IPS DF 6.9 (cell line): ENCODE measurements at places on chromosomes 16 and 17.
A peak's percentile ranks its signal among the peaks of the same experiment; 100 is the strongest.

DNA sequence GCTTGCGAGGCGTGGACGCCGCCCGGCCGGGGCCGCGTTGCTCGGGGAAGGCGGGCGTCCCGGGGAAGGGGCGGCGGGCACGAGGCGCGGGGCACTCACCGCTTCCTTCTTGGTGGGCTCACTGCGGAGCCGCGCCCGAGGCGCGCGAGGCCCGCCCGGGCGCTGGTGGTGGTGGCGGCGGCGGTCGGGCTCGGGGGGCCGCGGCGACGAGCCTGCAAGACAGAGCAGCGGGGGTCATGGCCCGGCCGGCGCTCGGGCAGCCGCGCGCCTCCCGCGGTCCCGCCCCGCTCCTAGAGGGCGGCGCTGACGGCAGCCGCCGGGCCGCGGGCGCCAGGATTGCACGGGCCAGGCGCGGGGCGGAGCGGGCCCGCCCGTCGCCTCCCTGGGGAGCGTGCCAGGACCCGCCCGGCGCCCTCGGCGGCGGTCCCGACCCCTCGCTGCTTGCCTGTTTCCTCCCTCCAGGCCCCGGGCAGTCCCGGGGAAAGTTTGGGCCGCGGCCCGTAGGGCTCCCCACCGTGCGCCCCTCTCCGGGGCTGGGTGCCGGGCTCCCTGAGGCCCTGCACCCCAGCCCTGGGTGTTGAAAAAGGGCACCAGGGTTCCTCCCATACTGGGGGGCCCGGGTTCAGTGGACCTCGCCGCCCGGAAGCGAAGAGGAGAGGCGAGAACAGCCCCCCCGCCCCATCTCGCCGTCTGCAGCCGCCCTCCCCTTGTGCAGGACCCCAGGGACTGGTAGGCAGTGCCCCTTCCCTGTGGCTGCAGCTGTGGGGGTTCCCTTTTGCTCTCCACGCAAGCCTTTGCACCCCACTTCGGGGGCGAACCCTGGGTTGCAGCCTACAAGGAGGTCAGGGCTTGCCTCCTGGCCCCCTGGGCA is at the start of gene C16orf74:
TSS of gene C16orf74 (minus strand) at position 270 of the 871 bp plus-strand sequence. CDS start 15,879 bp downstream, outside the sequence.
- no peak for DNase-seq

GRCh38 chr17:33667671-33668070 is 374.6 kb upstream of the ASIC2 start:
- no peak for DNase-seq

DNA sequence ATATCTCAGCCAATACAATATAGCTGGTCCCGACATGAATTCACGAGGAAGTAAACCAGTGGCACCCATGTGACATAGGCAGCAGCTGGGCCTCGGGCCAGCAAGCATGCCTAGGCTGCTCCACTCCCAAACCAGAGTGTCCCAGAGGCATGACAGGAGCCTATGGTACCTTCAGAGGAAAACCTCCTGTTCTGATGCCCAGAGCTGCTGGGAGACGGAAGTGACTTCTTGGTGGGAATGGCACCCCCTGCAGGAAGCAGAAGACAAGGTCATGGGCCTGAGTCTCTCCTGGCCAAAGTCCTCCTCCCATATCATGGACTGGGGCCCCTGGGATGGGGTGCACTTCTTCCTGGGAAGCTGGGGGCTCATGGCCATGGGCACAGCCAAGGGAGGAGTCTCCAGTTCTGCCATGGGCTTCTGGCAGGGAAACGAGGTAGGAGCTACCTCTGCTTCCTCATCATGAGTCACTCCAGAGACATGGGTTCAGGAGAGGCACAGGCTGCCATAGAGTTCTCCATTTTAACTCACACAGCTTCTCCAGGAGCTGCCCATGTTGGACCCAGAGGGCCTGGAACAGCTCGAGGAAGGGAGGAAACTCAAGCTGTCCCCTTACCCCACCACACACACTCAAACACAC is 13.4 kb downstream of the FBF1 start:
- DNase-seq = no peak

DNA sequence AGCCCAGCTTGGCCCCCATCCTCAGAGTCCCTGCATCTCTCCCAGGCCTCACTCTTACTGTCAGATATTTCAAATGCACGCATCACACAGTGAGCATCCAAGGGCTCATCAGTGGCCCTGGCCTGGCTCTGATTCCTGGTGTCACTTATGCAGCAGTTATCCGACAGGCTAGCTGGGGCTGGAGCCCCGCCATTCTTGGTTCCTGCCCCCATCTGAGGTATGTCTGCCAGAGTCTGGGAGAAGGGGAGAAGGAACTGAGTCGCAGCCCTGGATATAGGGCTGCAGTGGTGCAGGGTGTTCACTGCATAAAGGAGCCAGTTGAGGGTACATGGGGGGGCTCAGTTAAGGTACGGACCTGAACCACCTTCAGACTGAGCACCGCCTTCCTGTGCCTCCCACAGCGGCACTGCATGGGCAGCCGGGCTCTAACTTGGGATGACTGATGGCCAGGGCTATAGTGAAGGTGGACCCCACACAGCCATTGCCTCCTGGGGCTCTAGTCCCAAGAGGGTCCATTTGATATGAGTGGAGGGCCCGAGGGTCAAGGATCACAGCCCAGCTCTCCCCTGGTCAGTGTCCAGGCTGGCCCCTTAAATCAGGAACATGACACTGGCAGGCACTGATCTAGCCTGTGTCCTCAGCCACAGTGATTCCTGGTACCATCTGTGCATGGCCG is 1.8 kb upstream of the RASD1 start:
- no peak for DNase-seq

DNA sequence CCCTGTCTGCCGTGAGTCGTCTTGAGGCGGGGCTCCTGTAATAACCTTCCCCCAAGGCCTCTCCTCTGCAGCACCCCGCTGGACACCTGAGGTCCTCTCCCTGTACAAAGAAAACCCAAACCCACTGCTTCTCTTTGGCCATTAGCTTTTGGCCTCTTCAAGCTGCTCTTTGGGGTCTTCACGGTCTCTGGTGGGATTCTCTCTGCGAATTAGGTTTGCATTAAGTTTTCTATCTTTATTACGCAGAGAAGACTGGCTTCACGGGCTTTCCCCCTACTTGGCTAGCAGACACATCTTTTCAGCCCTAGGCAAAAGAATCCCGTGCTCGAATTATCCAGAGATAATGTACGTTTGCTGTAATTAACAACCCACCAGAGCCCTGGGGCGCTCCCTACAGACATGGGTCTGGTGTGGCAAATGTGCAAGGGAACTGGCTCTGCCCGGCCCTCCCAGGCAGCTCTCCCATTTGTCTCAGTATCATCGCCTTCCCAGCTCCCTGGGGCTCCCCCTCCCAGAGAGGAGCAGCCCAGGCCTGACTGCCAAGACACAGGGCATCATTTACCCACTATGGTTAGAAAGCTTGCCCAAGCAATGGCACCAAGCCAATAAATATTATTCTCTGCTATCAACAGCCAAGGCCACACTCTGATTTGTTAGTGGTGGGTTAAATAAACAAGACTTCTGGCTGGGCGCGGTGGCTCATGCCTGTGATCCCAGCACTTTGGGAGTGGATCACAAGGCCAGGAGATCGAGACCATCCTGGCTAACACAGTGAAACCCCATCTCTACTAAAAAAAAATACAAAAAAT is 24.7 kb upstream of the KLHDC4 start:
- no peak for DNase-seq

DNA sequence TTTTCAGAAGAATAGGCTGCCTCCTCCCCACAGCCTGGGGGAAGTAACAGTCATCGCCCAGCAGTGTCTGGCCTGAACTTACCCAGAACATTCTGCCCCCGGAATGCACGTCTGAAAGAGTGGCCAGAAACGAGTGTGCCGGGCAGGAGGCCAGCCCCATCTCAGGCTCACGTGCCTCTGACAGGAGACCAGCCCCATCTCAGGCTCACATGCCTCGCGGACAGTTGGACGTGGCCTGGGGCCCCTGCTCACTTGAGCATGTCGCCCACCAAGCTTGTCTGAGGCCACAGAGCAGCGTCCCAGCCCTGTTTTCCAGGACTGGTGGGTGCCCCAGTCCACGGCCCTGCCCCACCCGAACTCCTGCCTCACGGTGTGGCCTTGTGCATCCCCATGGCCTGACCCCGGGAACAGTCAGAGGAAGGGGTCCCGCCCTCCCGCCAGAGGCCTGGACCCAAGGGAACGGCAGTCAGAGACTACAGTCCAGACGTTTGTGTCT is 16.3 kb upstream of the CDH15 start:
- DNase-seq = no peak

GRCh38 chr17:65231662-65232335 is 94.6 kb downstream of the RGS9 start:
- DNase-seq = peak; percentile 63

- no peak for DNase-seq
Observed at GRCh38 chr16:12345349-12345748, 368.8 kb downstream of the SNX29 start.

DNA sequence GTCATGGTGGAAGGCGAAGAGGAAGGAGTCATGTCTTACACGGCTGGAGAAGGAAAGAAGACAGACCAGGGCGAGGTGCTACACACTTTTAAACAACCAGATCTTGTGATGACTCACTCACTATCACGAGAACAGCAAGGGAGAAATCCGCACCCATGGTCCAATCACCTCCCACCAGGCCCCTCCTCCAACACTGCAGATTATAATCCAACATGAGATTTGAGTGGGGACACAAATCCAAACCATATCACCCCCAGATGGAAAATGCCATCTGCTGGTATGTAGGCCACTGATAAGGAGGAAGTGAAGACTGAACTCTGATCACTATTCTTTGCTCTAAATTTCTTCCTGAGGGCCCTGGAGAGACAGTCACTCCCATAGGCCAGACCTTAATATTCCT is 7.5 kb upstream of the ITGAX start:
- no peak for DNase-seq

- no peak for DNase-seq
Observed at GRCh38 chr16:60655514-60656153, 1380.6 kb downstream of the CDH8 start.

- DNase-seq = no peak
Observed at GRCh38 chr17:48871551-48872351, 20.8 kb upstream of the ATP5MC1 start.

DNA sequence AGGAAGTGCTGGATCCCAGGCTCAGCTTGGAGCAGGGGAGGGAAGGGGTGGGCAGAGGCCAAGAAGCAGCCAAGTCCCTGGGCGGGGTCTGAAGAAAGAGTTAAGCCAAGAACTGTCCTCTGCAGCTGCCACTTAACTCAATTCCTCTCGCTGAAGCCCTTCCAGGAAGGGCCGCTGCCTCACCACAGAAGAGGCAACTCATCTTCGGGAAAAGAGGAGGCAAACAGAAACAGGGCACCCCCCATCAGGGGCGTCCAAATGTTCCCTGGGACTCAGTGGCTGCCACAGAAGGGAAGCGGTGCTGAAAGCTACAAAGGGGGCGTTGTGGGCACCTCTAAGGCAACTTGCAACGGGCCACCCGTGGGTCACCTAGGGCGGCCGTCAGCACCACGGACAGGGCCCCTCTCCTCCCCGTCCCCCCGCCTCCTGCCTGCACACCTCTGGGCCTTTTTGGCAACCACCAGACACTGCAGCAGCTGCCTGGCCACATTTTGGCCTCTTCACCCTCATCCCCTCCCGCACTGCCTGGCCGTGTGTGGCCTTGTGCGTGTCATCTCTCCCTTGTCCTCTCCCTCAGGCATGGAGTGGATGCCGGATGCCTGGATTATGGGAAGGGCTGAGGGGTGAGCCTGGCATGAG is 2.5 kb downstream of the TLCD3B start:
- DNase-seq = no peak

DNA sequence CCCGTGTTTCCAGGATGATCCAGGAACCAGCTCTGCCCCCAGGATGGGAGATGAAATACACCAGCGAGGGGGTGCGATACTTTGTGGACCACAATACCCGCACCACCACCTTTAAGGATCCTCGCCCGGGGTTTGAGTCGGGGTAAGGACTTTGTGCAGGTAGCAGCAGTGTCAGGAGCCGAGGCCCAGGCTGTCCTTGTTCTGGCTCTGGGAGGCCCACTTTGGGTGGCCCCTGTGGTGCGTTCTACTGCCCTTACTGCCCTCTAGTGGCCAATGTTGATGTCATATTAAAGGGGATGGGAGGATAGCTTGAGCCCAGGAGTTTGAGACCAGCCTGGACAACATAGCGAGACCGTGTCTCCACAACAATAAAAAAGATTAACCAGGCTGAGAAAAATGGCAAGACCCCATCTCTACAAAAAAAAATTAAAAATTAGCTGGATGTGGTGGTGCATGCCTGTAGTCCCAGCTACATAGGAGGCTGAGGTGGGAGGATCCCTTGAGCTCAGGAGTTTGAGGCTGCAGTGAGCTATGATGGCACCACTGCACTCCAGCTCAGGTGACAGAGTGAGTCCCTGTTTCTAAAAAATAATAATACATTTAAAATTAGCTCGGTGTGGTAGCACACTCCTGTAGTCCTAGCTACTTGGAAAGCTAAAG is 20.9 kb upstream of the CLEC18A start:
- DNase-seq = peak; percentile 70

GRCh38 chr17:77445760-77446532 is 305.2 kb downstream of the SEC14L1 start:
- no peak for DNase-seq

DNA sequence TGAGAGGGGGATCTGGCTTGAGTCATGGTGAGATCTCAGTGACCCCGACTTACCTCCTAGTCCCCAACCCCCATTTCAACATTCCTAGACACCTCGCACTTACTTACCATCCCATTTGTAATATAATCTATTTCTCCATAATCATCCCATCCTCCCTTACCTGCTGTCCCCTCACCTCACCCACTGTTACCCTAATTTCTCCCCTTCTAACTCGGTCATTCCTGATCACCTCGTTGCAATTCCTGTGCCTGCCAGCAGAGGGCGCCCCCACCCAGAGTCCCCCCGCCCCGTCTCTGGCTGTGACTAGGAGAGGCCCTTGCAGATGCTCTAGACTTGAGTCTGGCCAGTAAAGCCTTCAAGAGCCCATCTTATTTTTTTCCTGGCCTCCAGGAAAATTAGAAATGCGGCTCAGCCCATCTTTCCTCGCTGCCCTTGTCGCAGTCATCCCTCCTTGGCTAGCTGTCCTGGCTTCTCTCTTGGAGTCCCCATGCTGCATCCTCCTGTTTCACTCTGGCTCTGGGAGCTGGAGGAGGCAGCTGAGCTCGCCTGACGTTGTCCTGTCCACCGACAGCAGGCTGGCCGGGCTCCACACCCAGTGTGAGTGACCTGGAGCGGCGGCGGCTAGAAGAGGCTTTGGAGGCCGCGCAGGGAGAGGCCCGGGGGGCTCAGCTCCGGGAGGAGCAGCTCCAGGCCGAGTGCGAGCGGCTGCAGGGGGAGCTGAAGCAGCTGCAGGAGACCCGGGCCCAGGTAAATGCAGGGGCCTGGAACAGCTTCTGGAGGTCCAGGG is 5.0 kb downstream of the TBKBP1 start:
- no peak for DNase-seq

- DNase-seq = no peak
Observed at GRCh38 chr17:40699371-40699770, 4.2 kb downstream of the KRT24 start.

DNA sequence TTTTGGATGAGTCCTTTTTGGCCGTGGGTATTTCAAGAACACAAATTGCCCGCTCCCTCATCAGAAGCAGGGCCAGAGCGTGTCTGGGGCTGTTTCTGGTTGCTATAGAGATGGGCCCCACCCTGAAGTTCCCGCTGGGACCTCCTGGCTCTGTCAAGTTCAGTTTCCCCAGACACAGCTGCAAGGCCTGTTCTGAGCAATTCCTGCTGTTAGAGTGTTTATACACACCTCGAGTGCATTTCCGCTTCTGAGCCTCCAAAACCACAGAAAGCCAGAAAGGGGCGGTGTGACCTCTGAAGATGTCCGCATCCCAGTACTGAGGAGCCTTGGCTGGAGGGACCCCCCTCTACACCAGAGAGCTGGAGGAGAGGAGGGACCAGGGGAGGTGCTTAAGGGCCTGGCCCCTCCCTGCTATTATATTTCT is 9.3 kb upstream of the WBP2 start:
- DNase-seq = no peak
